ENCODE measurements at places on chromosomes 6 and 20.

- DNase-seq: no peak
Observed at GRCh38 chr6:27280064-27280539, 32.0 kb downstream of the POM121L2 start.

DNA sequence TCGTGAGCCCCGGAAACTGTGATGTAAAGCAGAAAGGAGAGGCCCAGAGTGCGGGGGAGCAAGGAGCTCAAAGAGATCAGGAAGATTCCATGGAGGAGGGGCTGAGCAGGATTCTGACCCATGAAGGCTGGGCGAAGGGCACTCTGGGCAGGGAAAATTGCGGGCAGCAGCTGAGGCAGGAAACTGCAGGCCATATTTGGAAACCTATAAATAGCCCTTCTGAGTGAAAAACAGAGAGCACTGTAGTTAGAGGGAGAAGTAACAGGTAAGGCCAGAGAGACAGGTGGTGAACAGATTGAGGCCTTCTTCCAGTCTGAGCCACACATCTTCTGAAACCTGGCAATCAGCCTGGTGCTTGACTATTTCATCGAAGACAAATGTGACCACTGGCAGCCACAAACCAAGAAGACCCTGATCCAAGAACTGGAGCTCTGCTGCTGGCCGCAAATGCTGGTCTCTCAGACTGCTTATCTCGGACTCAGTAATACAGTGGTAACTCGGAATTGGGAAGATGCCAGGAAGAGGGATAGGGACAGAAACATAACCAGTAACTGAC is 14.1 kb upstream of the BEND3 start:
- no peak for DNase-seq

GRCh38 chr6:142476452-142476851 is 174.6 kb downstream of the ADGRG6 start:
- no peak for DNase-seq

- DNase-seq: no peak
Observed at GRCh38 chr20:43442282-43442880, 15.3 kb upstream of the SRSF6 start.

DNA sequence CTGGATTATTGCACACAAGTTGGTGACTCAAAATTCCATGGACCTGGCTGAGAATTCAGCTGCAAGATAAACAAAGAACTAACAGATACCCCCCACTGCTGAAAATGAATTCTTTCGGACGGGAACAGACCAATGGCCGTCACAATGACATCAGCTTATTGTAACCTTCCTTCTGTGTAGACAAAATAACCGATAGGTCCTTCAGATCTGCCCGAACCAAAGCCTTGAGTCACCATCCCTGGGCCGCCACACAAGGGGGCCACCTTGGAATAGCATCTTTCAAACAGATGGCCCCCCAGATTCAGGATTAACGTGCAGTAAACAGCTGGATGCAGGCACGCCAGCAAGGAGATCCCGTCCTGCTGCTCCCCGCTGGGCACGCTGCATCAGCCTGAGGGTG is 214.0 kb upstream of the EXOC2 start:
- DNase-seq: no peak

- no peak for DNase-seq
Observed at GRCh38 chr6:109360791-109361190, 21.5 kb downstream of the CD164 start.

GRCh38 chr20:62027116-62027515 is 38.6 kb downstream of the TAF4 start:
- DNase-seq: no peak

DNA sequence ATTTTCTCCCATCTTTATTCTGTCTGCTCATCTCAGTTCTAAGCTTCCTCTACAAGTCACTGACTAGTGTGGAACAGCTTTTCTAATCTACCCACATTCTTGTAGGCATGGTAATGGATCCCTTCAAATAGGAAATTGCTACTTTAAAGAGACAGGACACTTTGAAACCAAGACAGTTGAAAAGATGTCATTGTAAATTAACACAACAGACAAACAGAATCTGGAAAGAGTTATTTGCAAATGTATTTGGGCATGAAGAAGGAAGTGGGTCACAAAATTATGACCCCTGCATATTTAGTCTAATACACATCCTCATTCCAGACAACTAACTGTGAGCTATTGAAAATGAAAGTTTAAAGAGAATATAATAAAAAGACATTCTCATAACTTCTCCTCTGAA is 298.2 kb upstream of the MARCKS start:
- no peak for DNase-seq

DNA sequence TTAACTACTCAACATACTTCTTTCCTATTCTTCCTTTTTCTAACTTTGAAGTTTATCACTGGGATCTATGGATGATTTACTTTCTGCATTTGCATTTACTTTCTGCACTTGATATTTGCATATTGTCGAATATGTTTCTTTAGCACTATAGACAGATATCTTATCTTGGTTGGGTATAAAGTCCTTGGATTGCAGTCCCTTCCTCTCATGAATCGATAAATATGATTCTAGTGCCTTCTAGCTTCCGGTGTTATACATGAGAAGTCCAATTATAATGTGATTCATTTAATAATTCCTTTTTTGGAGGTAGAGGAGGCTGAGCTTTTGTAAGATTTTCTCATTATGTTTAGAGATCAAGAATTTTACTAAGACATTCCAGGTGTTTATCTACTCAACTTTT is 321.2 kb upstream of the RUNX2 start:
- DNase-seq: no peak

DNA sequence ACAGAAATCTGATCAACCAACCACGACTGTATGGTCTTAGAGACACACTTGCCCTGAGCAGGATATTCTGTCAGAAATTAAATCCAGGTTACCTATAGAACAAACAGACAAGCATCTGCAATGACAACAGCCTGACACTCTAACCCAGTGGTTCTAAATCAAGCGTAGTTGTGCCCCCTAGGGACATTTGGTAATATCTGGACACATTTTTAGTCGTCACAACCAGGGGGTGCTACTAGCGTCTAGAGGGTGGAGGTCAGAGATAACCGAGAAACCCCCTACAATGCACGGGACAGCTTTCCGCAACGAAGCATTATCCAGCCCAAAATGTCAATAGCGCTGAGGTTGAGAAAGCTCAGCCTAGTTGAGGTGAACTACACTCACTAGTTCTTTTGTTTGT is 32.3 kb downstream of the ID4 start:
- no peak for DNase-seq

DNA sequence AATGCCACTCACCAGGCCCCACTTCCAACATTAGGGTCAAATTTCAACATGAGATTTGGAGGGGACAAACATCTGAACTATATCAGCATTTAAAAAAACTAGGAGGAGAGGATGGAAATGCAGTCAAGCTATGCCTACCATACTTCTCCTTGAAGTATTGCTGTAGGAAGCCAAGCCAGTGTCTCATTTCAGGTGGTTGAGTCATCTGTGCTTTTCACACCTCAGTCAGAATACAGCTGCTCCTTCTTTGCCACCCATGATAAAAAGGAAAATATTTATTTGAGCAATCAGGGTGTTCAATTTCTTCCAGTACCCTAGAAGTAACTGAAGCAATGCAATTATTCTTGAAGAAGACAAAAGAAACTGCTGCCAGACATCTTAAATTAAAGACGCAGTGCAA is 47.0 kb upstream of the EEF1E1 start:
- DNase-seq: no peak

DNA sequence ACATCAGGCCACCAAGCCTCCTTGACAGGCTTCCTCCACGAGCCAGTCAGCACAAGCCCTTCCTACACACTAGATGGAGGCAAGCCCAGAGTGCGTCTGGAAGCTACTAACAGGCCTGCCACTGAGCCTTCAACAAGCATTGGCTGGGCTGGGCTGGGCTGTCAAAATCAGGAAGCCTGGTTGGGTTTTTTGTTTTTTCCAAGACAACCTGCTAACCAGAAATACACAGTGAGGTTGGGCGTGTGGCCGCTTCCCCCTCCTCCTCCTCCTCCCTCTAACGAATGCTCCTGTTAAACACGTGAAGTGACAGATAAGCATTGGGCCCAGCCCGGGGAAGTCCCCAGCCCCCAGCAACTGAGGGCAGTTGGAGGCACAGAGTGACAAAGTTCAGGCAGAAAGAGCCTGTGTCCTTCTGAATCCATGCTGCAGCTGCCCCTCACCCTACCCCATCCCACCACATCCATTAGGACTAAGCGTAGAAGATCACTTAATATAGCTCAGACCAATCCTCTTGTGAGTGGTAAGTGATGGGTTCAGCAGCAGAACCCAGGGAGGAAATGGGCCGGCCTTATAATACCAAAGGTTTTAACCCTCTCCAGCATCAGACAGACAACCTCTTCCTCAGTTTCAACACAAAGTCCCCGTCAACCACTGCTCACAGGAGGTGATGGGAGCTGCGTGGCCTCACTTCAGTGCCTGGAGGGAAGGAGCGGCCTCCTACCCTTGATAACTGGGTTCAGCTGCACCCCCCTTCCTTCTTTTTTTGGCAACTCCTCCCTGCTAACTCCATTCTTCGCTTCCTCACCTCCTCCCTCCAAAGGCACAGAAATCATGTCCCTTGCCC is 1.1 kb downstream of the NFATC2 start:
- DNase-seq: peak; percentile 84

DNA sequence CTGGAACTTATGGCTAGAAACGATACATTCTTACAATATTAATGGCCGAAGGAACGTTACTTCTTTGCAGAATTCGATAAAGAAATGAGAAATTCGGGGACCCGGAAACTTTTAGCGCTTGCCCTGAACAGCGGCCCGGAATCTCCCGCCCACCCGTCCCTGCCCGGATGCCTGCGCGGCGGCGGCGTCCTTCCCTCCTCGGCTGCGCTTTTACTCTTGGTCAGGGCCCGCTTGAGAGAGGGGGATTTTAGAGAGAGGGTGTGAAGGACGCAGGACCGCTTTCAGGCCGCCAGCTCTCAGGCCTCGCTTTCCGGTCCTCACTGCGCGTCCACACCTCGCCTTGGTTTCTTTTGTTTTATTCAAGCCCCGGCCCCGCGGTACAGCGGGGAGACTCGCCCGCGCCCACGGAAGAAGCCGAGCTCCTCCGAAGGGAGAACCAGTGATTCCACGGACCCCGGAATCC is 243.7 kb downstream of the ARID1B start:
- DNase-seq: peak; percentile 80

DNA sequence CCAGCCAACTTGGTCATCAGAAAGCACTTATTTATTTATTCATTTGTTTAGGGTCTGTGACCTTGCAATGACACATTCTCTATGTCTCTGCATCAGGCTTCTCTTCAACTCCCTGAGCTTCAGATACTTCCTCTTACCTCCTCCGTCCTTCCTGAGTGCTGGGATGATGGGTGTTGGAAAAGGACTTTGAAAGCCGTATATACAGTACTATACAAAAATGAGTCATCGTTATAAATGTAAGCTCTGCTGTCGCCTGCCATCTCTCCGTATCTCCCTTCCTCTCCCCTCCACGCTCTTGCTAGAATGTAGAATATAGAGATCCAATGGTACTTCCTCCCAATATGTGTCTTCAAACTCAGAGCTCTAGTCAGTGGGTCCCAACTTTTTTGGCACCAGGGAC is 91.9 kb upstream of the SALL4 start:
- no peak for DNase-seq

- no peak for DNase-seq
Observed at GRCh38 chr20:41572010-41572572, 46.1 kb downstream of the CHD6 start.

- no peak for DNase-seq
Observed at GRCh38 chr6:34520645-34521462, 35.3 kb downstream of the SPDEF start.

DNA sequence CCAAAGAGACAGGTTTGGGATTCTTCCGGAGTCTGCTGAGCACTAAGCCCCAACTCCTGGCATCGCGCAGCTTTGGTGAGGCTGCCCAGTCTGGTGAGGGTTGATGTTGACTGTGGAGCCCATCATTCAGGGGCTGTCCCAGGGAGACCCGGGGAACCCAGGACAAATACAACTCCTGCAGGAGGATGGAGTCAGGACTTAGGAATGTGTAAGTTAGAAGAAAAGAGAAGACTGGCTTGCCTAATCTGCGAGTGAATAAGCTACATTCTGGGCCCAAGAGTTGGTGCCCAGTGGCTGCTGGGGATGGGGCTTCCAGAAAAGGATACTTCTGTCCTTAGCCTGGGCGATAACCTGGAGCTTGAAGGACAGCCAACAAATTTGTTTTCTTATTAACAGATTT is 47.9 kb downstream of the STK35 start:
- no peak for DNase-seq

DNA sequence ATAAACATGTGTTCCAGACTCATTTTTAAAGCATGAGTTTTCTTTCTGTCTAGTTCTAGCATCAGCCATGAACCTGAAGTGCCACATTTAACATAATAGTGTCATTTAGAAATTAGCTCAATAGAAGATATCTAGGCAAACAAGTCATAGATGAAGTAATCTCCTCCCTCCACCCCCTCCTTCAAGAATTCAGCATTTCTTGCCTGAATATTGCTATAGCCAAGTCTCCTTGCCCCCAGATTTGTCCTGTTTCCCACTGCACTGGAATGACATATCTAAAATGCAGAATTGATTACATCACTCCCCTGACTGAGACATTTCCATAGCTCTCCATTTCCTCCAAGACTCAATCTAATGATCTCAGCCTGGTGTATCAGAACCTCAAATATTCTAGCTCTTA is 134.9 kb upstream of the BACH2 start:
- DNase-seq: no peak

GRCh38 chr6:42260972-42261371 is 43.3 kb upstream of the MRPS10 start:
- no peak for DNase-seq

- no peak for DNase-seq
Observed at GRCh38 chr6:37628611-37629320, 68.9 kb downstream of the MDGA1 start.

DNA sequence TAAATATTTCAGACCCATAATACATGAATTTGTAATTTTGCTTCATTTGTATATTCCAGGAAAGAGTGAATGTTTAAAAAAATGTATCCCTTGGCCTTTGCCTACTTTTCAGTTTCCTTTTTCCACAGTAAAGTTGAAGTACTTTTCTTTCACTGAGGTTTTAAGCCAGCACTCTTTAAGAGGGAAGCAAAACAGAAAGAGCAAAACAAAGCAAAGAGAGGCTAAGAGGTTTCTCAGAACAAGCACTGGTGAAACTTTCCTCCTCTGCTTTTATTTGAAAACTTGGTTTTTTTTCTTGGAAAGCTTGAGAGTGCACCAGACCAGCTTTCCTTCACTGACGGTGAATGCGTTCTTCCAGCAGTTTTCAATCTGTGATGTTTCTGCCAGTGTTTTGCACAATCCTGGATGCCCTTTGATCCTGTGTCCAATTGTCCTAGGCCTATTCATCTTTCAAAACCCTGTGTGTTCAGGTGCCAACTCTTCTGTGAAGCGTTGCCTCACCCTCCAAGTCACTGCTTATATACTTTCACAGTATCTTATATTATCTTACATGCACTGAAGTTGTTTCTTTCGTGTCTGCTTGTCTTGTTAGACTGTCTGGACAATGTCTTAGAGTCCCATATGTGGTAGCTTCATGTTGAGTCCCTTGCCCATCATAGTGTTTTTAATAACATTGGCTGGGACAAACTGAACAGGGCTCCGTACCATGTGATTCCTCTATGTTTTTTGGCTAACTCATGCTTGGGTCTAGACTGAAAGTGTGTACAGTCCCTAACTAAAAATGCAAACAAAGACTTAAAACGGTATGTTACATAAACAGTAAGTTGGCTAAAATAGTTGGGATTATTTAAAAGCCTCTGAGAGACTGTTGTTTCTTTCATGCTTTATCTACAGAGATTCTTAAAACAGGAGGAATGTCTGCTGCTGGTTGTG is 1.9 kb downstream of the RNF217 start:
- peak; percentile 31 for DNase-seq
